ENCODE measurements at places on chromosomes 4 and X.

GRCh38 chr4:130056286-130056685 lies 960.3 kb downstream of the C4orf33 start:
- DNase-seq: peak; percentile 15

DNA sequence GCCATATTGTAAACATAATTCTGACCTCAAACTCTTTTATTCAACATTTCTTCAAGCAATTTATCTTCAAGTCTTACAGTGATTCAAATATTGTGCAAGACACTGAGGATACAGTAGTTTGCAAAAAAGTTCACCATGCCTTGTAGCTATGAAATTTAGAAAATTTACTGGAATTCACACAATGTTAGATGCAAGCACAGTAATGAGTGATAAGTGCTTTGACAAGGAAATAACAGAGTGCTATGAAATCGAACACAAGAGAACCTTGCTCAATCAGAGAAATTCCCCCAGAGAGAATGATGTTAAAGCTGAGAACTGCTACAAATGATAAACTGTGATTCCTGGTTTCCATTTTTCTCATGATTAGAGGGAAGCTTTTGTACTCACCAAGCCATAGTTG lies 952.9 kb downstream of the FAT4 start:
- no peak for DNase-seq

DNA sequence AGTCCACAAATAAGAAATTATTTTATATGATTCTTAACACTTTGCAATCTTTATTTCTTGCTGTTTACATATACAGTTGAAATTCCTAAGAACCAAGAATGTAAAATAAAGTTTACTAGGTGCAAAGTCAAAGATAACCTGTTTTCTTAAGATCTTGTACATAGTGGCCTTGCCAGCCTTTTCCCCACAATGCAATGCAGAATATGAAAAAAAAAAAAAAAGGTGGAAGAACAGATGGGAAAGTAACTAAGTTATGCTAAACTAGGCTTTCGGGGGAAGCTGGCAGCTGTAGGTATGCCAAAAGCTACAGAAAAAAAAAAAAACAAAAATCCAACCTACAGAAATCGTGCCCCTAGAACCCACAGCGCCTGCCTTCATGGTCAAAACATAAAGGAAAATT lies 1588.4 kb downstream of the STIM2 start:
- no peak for DNase-seq

DNA sequence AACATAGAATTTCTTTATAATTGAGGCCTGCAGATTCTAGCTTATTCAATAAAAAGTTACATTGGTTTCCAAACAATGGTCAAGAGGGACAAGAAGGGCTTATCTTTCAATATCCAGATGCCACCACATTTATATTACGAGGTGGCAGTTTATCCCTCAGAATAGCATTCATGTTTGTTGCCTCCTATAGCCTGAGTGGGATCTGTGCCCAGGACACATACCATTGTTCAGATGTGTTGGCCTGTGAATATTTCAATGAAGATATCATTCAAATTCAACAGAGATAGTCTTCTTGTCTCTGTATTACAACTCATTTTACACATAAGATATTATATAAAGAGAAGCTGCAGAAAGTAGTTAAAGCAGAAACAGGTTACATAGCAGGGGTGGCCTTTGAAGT lies 20.5 kb downstream of the GLRB start:
- no peak for DNase-seq

DNA sequence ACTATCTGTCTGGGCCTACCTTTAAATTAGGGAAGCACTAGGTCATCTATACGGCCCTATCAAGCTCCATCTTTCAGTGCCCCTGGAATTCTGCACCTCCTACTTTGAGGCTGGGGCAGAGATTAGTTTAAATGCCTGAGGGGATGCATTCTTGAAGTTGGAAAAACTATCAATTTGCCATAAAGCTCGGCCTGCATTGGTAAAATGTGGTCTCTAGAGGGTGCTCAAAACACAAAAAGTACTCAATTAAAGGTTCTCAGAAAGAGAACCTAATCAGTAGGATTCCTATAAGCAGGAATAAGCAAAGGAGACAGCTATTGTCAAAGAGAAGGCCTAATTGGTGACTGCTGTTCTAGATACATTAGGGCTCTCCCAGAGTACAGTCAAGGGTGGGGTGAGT lies 111.7 kb downstream of the AMER1 start:
- DNase-seq: no peak

GRCh38 chrX:153744210-153745066 lies 19.6 kb upstream of the PLXNB3 start:
- peak; percentile 42 for DNase-seq

DNA sequence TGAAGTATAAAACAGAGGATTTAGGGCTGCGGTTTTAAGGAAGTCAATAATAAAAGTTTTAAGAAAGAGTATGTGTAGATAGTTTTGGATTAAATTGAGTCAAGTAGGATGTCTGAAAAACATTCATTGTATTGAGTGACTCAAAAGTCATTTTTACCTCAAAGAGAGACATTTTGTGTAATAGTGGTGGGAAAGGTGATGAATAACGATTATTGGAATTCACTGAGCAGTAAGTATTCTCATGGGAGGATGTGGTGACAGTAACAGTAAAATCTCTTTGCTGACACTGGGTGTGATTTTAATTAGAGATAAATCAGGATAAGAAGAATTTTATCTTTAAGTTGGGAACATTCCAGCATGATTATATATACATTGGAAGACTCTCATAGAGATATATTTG lies 233.6 kb downstream of the PDHA2 start:
- DNase-seq: no peak

- DNase-seq: no peak
Observed at GRCh38 chr4:152278172-152278504, 257.8 kb downstream of the FBXW7 start.

- DNase-seq: no peak
Observed at GRCh38 chrX:96692454-96692853, 7.8 kb downstream of the DIAPH2 start.

DNA sequence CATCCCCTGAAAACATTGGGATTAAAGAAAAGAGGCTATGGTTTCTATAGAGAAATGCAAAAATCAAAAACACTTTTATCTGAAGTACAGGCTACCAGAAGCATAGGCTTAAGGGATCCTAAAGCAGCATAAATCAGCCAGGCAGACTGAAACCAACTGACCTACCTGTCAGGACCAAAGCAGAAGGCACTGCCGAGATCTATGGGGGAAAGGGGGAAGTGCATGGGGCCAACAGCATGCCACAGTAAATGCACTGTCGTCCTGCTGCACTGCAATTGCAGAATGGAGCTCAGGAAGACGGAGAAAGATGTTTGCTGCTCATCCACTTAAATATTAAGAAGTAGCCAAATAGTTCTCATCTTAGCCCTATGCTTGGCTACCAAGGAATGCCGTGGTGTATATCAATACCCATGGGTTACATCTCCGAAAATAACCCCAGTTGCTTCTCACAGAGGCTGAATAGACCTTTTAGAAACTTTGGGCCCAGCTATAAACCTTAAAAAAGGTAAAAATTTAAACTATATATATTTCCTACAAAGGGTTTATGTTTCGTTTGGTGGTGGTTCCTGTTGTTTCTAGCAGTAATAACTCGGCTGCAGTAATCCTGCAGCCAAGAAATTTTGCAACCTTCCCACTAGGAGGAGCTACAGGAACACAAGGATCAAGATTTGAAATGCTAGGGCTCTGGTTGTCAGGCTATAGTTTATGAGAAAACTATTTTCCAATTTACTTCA lies 312.2 kb upstream of the DIAPH2 start:
- peak; percentile 24 for DNase-seq

GRCh38 chrX:40646489-40647306 lies 663 bp downstream of the CXorf38 start:
- no peak for DNase-seq

GRCh38 chr4:38024206-38024509 lies 64.0 kb downstream of the PTTG2 start:
- no peak for DNase-seq

- no peak for DNase-seq
Observed at GRCh38 chr4:573122-573892, 2.8 kb downstream of the TMEM271 start.

GRCh38 chr4:6472008-6472386 lies 417 bp downstream of the PPP2R2C start:
- no peak for DNase-seq

GRCh38 chr4:70754990-70755688 lies 33.4 kb downstream of the RUFY3 start:
- no peak for DNase-seq

DNA sequence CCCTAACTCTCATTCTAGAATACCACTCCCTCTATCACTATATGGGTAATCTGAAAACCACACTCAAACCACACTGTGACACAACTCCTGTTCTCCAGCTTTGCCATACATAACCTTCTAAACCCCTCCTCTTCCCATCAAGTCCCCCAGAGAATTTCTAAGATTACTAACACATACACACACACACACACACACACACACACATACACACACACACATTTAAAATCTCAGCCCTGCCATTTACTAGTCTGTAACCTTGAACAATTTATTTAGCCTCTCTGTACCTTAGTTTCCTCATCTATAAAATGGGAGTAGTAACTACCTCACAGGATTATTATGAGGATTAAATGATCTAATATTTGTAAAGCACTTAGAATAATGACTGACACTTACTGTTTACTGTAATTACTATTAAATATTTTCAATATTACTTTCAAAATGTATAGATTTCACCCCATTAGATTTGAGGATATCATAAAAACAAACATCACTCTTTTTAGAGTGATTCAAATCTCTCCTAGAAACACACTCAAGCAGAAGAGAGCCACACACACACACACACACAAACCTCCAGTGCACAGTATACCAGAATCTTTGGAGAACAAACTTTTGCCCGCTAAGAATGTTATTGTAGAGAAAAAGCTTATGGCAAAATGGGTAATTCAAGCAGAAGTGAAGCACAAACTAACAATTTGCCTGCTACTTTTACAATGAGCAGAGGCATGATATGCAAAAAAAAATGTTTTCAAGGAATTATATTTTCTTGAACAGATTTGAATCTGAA lies 3.8 kb downstream of the ANKRD50 start:
- no peak for DNase-seq

DNA sequence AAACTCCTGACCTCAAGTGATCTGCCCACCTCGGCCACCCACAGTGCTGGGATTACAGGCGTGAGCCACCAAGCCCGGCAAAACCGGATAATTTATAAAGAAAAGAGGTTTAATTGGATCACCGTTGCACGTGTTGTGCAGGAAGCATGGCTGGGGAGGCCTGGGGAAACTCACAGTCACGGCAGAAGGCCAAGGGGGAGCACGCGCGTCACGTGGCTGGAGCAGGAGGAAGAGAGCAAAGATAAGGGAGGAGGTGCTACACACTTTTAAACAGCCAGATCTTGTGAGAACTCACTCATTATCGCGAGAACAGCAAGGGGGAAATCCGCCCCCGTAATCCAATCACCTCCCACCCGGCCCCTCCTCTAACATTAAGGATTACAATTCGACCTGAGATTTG lies 177.9 kb upstream of the TENM3 start:
- DNase-seq: no peak

DNA sequence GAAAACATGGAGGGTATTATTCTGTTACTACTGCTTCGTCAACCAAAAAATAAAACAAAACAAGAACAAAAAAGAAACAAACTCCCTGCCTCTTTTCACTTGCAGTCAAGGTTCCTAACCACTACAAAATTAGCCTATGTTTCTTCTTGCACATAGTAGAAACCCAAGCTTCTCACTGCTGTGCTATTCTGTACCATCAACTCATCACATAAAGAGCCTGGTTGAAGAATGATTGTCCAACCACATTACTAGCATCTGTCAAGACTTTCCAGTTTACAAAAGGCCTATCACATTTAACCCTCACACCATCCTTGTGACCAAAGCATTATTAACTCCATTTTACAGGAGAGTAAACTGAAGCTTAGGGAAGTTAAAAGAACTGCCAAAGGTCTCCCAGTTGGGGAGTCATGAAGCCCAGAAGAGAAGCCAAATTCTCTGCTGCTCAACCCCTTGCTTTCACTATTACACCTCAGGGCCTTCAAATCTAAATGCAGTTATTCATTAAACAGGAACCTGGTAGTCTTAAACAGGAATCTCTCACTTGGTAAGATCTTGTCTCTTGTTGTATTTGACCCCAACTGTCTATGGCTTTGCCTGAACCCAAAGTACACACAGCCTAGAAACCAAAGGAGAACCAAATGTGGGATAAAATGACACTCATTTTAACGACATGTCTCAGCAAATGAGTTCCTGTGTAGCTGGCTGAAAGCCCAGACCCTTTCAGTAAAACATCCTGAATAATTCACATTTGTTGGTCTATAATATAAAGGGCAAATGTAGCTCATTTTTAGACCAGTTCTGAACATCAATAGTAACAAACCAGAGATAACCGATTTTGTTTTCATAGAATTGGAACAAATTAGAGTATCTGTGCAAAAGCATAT lies 8.6 kb downstream of the F9 start:
- DNase-seq: peak; percentile 44

GRCh38 chr4:125681240-125681639 lies 366.5 kb downstream of the FAT4 start:
- no peak for DNase-seq

DNA sequence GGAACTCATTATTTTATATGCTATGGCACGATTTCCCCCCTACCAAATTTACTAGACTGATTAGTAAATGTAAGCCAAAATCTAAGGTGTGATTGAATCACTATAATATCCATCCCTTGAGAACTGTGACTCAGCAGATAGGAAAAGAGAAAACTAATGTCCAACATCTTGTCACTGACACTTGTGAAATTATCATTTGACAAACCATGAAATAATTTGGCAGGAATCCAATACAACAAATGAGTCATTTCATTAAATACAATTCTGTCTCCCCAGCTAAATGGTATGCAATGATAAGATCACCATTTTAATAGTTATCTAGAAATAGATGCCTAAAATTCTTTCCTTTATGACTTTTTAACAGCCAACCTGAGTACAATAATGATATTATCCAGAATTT lies 462.3 kb downstream of the DMD start:
- no peak for DNase-seq

- no peak for DNase-seq
Observed at GRCh38 chr4:2313366-2313765, 51.5 kb upstream of the MXD4 start.

DNA sequence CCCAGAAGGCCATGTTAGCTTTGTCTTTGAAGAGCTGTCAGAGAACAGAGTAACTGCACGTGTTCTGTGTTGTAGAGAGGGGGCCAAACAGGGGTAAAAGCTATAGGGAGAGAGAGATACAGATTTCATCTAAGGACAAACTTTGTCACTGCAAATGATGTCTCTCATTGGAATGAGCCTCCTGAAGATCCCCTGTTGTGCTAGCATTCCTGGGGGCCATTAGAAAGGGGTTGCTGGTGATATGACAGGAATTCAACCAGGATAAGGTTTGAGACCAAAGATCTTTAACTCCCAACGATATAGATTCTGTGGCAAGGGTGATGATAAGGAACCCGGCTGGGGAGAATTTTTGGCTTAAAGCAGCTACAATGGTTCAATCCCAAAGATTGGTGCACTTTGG lies 16.8 kb downstream of the MID1 start:
- no peak for DNase-seq

DNA sequence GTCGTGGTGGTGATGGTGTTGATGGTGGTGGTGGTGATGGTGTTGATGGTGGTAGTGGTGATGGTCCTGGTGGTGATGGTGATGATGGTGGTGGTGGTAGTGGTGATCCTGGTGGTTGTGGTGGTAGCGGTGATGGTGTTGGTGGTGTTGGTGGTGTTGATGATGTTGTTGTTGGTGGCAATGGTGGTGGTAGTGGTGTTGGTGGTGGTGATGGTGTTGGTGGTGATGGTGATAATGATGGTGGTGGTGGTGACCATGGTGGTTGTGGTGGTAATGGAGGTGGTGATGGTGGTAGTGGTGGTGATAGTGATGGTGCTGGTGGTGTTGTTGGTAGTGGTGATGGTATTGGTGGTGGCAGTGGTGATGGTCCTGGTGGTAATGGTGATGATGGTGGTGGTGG lies 49.1 kb downstream of the TLR10 start:
- no peak for DNase-seq

Measured in DMS153 (cell line).